ENCODE measurements at places on chromosomes 2 and 18. TPM values are rescaled to one million over a fixed set of nuclear protein-coding genes. Genes with fewer than 3 reads are reported as not detected.

IL36B gene
- polyA plus RNA-seq: not detected

STAT4 gene
- polyA plus RNA-seq: 0.78 TPM

CIB4 gene
- polyA plus RNA-seq: 1.8 TPM

SCLY gene
- polyA plus RNA-seq: 5.4 TPM

SERPINB12 gene
- polyA plus RNA-seq: not detected

CCL20 gene
- polyA plus RNA-seq: 75.8 TPM

POTEC gene
- not detected for polyA plus RNA-seq

TSGA10 gene
- 1.8 TPM for polyA plus RNA-seq

GAL3ST2 gene
- not detected for polyA plus RNA-seq

SERPINB11 gene
- not detected for polyA plus RNA-seq

G6PC2 gene
- polyA plus RNA-seq: not detected

KCNS3 gene
- polyA plus RNA-seq: 7.6 TPM

PTH2R gene
- polyA plus RNA-seq: not detected

Data from stomach (tissue), 19 donors.